Activated naive CD4-positive, alpha-beta T cell treated with anti-CD3 and anti-CD28 coated beads, Interleukin-2, amount 10 ng/mL, durations not matched to agents 7 days and 5 days (primary cell): ENCODE measurements at places on chromosomes 2 and 18.

DNA sequence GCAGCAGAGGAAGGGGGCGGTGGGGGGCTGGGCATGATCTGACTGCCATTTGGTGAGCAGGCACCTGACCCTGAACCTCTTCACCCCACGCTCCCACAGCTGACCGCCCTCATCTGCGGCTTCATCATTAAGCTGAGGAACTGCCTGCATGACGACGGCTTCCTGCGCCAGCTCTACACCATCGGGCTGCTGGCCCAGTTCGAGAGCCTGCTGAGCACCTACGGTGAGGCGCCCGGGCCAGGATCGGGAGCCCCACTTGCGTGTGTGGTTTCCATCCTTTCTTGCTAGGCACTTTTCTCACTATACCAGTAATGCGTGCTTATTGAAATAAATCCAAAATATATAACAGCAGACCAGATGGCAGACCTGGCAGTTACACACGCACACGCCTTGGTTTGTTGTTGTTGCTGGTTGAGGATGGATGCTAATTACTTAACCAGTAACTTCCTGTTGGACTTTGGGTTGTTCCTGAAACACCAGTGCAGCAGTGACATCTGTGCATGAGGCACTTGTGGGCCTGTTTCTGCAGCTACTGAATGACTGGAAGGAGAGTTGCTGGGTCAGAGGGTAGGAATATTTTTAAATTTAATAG, 43.7 kb downstream of the COA5 start:
- DNase-seq: no peak

DNA sequence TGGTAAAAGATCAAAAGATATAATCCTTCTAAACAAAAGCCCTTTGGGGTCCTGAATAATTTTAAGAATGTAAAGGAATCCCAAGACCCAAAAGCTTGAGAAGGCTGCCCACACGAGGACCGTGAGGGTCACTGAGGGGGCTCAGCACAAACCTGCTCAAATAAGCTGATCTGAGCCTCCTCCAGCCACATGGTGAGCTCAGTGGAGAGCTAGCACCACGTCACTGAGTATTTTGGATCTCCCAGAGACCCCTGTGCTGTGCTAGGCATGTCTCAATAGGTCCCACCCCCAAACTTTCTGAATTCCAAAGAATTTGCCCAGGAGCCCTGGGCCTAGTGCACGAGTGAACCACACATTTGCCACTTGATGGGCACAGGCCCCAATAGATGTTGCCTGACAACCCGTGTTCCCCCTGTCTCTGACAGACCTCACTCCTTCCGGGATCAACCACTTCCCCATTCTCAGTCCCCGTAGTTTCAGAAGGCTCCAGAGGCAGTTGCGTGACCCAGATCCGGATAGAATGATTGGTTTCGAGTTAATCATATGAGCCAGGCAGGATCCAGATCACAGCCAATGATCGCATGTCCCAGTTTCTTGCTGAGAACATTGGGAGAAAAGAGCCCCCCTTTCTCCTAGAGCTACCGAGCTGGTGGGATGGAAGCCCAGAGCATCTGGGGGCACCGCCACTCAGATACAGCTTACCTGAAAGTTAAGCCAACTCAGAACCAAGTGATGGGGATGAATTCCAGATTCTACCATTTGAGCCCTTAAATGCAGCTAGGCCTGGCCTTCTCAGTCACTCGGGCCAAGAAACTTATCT, 203.8 kb downstream of the TNS1 start:
- DNase-seq: no peak

GRCh38 chr18:44802508-44802907, 121.8 kb downstream of the SETBP1 start:
- no peak for DNase-seq

DNA sequence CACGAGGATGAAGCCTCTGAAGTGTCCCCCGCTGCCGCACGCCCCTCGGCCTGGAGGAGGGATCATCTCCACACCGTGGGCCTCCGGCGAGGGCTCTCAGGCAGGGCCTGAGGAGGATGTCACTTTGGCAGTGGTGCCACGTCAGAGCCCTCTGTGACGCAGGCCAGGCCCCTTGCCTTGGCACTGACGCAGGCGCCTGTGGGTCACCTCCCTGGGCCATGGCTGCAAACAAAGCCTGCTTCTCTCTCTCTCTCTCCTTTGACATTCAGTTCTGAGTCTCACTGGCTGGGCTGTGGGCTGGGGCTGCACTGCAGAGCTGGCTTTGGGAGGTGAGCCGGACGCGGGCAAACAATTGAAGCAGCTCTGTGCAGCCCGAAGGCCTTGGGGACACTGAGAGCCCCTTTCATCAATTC, 273.7 kb downstream of the TWIST2 start:
- no peak for DNase-seq

GRCh38 chr2:219344751-219345430, 12.3 kb upstream of the RESP18 start:
- no peak for DNase-seq

DNA sequence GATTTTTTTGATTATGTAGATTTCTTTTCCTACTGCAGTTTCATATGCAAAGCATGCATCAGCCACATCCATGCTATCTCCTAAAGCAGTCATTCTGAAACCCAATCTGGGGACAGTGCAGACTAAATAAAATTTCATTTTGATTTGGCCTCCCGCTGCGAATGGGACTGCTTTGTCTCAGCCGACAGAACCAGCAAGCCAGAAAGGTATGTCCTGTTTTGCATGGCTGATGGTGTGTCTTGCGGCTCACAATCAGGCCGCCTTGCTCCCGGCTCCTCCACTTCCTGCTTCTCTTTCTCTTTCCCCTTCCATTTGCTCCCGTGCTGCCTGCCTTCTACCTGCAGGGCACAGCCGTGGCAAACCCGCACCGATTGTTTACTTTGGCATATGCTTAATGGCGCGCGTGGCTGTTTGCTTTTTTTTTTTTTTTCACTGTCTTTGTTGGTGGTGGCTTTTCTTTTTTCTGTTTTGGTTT, 419.6 kb upstream of the POU3F3 start:
- DNase-seq: no peak

DNA sequence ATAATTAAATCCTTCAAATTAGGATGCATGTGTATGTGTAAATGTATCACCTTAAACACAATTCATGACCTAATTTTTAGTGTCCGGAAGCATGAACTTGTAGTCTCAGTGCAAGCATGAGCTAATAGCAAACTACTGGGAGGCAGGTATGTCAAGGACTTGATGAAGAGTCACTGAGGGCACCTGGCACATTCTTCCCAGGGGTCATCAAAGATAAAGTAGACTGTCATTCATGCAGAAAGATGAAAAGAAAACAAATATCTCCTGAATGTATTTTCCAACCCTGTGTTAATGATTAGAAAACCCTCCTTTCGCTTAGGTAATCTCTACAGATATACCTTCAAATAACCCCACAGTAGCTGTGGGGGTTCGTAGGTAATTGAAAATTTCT, 234.9 kb downstream of the SOCS6 start:
- no peak for DNase-seq

DNA sequence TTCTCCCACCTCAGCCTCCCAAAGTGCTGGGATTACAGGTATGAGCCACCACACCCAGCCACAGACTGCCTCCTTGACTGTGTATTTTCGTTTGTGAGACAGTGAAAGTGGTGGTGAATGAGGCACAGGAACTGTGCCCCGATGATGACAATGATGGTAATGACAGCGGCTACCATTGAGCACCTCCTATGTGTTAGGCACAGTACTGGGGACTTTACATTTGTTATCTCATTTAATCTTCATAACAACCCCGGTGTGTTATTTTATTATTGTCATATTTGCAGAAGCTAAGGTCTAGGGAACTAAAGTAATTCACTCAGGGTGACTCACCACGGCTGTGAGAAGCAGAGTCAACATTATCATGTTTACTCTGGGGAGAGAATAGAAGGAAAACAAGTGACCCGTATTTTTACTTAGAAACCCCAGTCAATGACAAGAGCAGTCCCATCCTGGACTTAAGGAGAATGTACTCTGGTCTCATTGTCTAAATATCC, 77.6 kb upstream of the ALPP start:
- DNase-seq: no peak

GRCh38 chr2:74551942-74552913, 1.5 kb downstream of the LOXL3 start:
- no peak for DNase-seq

- no peak for DNase-seq
Observed at GRCh38 chr18:38539856-38540255, 974.3 kb upstream of the CELF4 start.

GRCh38 chr2:184162426-184162825, 435.9 kb upstream of the ZNF804A start:
- no peak for DNase-seq

- no peak for DNase-seq
Observed at GRCh38 chr2:238322001-238322411, 1.7 kb downstream of the TRAF3IP1 start.

- peak; percentile 72 for DNase-seq
Observed at GRCh38 chr2:218852911-218853667, 6.5 kb upstream of the WNT6 start.

DNA sequence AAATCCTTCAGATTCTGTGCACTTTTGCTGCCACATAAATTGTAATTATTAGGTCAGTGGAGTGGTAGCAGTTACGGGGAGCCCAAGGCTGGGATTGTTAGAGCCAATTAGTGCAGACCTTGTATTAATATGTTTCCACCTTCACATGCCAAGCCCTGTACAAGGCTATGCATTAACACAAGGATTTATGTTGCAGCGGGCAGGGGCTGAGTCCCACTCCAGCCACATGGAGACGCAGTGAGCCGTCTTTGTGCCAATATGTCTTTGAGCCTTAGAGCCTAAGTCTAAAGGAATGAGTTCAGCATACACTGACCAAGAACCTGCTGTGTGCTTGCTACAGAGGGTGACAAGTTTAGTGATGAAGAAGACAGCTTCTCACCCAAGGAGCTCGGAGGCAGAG, 238.2 kb downstream of the TSN start:
- no peak for DNase-seq

DNA sequence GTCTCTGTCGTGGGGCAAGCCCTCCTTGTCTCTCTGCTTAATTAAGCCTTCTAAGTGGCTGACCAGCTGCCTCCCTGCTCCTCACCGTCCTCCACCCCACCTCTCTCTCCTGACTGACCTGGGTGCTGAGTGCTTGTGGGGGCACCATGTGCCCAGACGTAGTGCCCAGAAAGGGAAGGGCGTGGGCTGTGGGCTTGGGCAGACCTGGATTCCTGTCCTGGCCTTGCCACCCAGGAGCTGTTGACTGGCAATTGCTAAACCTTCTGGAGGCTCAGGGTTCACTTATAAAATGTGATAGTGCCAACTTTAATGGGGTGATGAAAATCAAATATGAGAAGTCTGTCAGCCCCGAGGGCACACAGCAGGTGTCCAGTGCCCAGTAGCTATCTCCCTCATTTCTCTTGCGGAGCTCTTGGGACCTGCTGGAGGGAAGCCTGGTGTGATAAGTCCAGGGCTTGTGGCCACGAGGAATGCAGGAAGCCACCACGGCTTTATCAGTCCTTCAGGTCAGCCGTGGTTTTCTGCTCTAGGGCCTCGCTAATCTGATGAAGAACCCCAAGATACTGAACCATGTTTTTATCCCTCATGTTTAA, 22.0 kb upstream of the INHBB start:
- DNase-seq: no peak

GRCh38 chr18:62832282-62832681, 116.9 kb downstream of the PHLPP1 start:
- no peak for DNase-seq

DNA sequence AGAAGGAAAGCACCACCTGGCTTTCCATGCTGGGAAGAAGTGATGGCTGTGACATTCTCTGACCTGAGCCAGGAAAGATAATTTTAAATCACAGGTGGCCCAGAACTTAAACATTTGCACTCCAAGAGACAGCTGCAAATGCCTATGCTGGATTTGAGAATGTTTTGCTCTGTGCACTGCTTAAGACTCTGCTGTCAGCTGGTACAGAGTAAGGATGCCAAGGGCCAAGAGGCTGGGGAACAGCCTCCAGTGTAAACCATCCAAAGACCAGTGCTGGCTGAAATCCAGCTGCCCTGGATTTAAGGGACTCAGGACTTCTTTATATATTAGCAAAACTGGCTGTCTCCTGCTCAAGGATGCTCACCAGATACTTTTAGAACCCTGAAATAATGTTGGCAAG, 3.9 kb downstream of the HOXD8 start:
- no peak for DNase-seq

DNA sequence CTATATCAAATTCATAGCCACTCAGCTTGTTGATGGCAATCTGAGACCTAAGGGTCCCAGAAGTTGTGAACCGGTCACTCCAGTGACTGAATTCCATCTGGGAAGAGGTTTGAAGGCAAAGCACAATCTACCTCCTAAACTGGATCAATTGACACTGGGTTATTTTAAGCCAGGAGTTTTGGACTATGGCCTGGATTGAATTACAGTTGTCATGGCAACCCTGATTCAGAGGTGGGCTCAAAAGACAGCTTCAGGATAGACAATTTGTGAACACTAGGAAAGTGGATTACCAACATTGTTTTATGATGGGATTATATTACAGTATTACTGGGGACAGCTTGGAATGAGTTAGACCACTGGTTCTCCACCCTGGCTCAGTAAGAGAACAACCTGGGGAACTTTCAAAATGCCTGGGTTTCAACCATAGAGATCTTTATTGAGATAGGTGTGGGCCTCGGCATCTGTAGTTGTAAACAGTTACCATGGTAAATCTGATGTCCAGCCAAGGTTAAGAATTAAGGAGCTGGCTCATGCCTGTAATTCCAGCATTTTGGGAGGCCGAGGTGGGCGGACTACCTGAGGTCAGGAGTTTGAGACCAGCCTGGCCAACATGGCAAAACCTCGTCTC, 58.8 kb downstream of the MFSD6 start:
- DNase-seq: no peak

DNA sequence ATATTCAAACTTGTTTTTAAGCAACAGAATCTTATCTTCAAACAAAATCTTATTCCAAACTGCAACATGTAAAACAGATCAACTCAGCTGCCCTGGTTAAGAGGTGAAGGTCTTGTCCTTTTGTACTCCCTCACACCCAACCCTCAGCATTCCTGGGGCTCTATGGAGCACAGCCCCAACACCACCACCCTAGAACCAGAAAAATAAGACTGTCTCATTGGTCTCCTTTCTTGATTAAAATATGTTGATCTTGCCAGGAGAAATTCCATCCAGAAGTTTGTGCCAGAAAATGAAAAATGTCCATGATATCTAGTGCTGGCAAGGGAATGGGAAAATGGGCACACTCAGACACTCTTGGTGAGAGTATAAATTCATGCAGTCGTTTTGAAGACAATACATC, 62.1 kb upstream of the TMEM17 start:
- DNase-seq: no peak
